Effector memory CD4-positive, alpha-beta T cell (primary cell): ENCODE measurements at places on chromosomes 3 and 15.

DNA sequence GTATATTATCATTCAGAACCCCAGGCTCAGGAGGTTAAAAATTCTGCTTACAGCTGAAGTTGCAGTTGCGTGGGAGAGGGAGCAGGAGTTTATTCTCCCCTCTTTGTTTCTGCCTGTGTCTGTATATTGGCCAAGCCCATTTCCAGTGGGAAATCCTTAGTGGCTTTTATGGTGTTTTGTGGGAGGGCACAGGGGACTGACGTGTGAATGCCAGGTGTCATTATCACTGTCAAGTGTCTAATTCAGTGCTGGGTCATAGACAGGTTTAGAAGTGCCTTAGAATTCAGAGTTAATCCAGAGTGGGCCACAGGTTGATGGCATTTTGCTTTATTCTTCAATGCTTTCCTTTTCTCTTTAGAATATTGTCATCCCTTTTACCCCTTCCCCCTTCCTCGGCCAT lies 33.4 kb downstream of the SLCO3A1 start:
- no peak for DNase-seq
- H3K27me3 ChIP-seq, result no peaks in the 10 kb centered on the region
- H3K36me3 ChIP-seq, result no peaks in the 10 kb centered on the region
- no peak overlapping the region for H3K4me3 ChIP-seq
- no peaks in the 10 kb centered on the region for H3K4me1 ChIP-seq

DNA sequence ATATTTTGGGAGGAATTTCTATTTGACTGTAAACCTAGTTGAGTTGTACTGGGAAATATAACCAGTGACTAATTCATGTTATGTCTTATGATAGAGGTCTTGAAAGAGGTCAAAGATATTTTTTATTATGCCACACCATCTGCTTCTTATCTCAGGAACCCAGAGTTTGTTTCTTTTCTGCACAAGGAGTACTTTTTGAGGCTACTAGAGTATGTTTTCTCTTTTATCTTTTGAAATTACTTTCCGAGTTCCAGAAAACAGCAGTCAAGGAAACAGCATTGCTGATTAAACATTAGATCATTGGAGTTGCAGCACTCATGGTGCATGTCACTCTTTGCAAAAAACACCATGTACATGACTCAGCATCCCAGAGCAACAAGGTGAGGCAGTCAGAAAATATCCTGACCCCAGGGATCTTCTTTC lies 645.8 kb upstream of the NR2F2 start:
- H3K27me3 ChIP-seq, result no peaks in the 10 kb centered on the region
- no peaks in the 10 kb centered on the region for H3K4me1 ChIP-seq
- no peaks in the 10 kb centered on the region for H3K36me3 ChIP-seq
- no peak overlapping the region for H3K27ac ChIP-seq

GRCh38 chr3:46661776-46662766 lies 31.4 kb downstream of the ALS2CL start:
- H3K4me1 ChIP-seq, result no peaks in the 10 kb centered on the region
- H3K27me3 ChIP-seq, result no peaks in the 10 kb centered on the region
- H3K27ac ChIP-seq, result no peak overlapping the region
- H3K36me3 ChIP-seq, result no peaks in the 10 kb centered on the region
- H3K4me3 ChIP-seq, result no peak overlapping the region
- no peak for DNase-seq

DNA sequence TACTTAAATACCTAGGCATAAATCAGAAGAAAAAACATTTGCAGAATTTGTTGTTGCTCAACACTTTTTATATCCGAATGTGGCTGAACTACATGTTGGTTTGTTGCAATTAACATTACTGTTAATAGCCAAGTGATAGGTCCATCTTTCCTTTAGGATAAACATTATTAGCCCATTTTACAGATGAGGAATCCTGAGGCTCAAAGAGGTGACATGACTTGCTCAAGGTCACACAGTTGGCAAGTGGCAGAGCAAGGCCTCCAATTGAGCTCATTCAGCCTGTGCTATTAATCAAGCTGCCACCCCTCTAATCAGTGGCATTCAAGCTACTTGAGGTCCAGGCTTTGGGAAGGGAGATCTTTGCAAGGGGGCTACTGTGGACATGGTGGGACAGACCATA lies 125.8 kb upstream of the ATP2B2 start:
- H3K27ac ChIP-seq, result no peak overlapping the region
- H3K4me3 ChIP-seq, result no peak overlapping the region
- no peaks in the 10 kb centered on the region for H3K27me3 ChIP-seq

DNA sequence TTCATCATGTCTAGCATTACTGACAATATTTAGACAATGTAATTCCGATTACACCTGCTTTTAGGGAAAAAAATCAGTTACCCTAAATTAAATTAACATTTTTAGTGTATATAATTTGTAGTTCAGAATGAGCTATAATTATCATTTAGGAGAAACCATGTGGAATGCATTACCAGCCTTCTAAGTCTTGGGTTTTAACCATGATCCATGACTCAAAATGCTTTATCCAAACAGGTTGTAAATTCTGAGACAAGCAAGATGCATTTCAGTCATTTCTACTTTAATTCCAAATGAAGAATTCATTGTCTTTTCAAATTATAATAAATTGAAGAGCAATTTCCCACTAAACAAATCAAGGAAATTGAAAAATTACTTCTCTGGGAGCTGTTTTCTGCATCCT lies 243.7 kb upstream of the LRIG1 start:
- DNase-seq, result no peak
- H3K27ac ChIP-seq, result no peak overlapping the region
- H3K4me3 ChIP-seq, result no peak overlapping the region
- no peaks in the 10 kb centered on the region for H3K36me3 ChIP-seq

DNA sequence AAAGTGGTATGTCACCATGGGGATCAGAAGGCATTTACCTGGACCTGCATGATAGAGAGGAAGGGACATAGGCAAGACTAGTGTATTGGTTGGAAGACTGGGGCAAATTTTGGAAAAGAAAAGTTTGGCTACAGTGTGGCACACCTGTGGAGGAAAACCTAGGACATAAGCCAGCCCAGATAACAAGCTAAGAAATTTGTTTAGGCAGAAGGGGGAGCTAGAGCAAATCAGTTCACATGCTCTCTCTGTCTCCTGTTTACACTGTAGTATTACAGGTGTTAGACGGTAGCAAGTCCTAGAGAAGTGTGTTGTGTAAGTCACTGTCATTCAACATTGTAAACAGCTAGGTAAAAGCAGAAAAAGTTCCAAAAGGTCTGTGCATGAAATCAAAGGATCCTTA lies 11.9 kb upstream of the ALDH1A2 start:
- DNase-seq, result no peak
- no peak overlapping the region for H3K4me3 ChIP-seq
- H3K4me1 ChIP-seq, result no peaks in the 10 kb centered on the region

GRCh38 chr15:74124759-74125158 lies 5.6 kb upstream of the ISLR2 start:
- DNase-seq, result no peak
- H3K4me3 ChIP-seq, result no peak overlapping the region
- no peak overlapping the region for H3K27ac ChIP-seq
- H3K4me1 ChIP-seq, result peaks cover 21% of the 10 kb centered on the region
- peaks cover 27% of the 10 kb centered on the region for H3K27me3 ChIP-seq
- H3K36me3 ChIP-seq, result no peaks in the 10 kb centered on the region

GRCh38 chr15:51830276-51830806 lies 888 bp downstream of the TMOD3 start:
- H3K27ac ChIP-seq, result peak overlapping the region; percentile 88
- no peak for DNase-seq
- peaks cover 18% of the 10 kb centered on the region for H3K4me1 ChIP-seq
- peak overlapping the region; percentile 86 for H3K4me3 ChIP-seq

DNA sequence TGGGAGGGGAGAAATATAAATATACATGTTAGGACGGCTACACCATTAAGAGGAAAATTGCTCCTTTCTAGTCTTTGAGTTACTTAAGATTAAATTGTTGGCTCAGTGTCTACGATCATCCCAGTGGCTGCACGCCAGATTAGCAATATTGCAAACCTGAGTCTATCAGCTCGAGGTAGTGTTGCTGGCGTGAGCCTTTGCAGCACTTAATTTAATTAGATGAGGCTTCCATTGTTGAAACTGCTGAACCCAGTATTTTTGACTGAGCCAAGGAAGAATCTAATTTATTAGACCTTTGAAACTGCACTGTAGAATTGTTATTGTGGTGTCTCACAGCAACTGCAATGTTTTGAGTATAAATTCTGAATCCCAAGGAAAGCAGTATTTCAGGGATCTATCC lies 782.4 kb upstream of the ROBO1 start:
- no peaks in the 10 kb centered on the region for H3K27me3 ChIP-seq
- H3K27ac ChIP-seq, result no peak overlapping the region
- H3K4me3 ChIP-seq, result no peak overlapping the region
- no peaks in the 10 kb centered on the region for H3K4me1 ChIP-seq

- DNase-seq, result no peak
- H3K4me3 ChIP-seq, result no peak overlapping the region
- no peak overlapping the region for H3K27ac ChIP-seq
- no peaks in the 10 kb centered on the region for H3K36me3 ChIP-seq
Observed at GRCh38 chr3:87057474-87057873, 66.5 kb upstream of the VGLL3 start.

DNA sequence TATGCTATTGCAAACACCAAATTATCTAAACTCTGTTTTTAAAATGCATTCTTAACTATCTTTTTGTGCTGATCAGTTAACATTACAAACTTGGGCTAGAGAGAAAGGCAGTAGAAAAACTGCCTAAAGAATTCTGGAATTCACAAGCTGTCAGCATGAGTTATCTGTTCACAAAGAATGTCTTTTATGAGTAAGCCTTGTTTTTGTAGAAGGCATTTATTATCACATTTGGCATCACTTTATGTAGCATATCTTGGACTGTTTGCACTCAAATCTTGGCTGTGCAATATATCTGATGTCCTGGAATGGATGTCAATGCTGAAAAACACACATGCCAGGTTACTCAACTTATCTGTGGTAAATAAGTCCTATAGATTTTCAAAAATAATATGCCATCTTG lies 15.5 kb upstream of the BCHE start:
- no peak overlapping the region for H3K4me3 ChIP-seq
- H3K4me1 ChIP-seq, result no peaks in the 10 kb centered on the region
- no peak overlapping the region for H3K27ac ChIP-seq
- H3K27me3 ChIP-seq, result no peaks in the 10 kb centered on the region

- H3K36me3 ChIP-seq, result no peaks in the 10 kb centered on the region
- no peaks in the 10 kb centered on the region for H3K4me1 ChIP-seq
- H3K27ac ChIP-seq, result no peak overlapping the region
- no peak overlapping the region for H3K4me3 ChIP-seq
Observed at GRCh38 chr3:128468791-128469527, 2.3 kb upstream of the DNAJB8 start.

GRCh38 chr3:9068051-9068450 lies 104.8 kb upstream of the RAD18 start:
- no peak for DNase-seq
- no peak overlapping the region for H3K4me3 ChIP-seq
- no peaks in the 10 kb centered on the region for H3K27me3 ChIP-seq
- no peaks in the 10 kb centered on the region for H3K36me3 ChIP-seq
- no peak overlapping the region for H3K27ac ChIP-seq

GRCh38 chr3:123447749-123448517 lies 957 bp downstream of the ADCY5 start:
- H3K36me3 ChIP-seq, result no peaks in the 10 kb centered on the region
- DNase-seq, result no peak
- H3K27me3 ChIP-seq, result peaks cover 48% of the 10 kb centered on the region
- no peaks in the 10 kb centered on the region for H3K4me1 ChIP-seq
- H3K4me3 ChIP-seq, result peak overlapping the region; percentile 60

DNA sequence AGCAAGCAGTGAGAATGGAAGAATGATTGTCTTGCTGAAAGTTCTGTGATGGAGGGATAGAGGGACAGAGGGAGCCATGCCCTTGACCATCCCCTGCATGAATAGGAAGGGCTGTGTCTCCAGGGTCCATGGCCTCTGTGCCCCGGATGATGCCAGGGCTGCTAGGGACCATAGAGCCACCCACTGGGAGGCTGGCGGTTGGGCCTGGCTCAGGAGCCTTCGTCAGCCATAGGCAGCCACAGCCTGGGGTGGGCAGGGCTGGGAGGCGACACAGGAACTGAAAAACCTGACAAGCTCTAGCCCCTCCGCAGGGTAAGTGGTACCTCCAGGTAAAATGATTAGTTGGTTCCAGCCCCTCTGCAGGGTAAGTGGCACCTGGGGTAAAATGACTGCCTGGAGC lies 19.1 kb upstream of the LAMP3 start:
- H3K4me1 ChIP-seq, result no peaks in the 10 kb centered on the region
- peaks cover 6% of the 10 kb centered on the region for H3K27me3 ChIP-seq
- no peak overlapping the region for H3K4me3 ChIP-seq
- DNase-seq, result no peak
- no peaks in the 10 kb centered on the region for H3K36me3 ChIP-seq

DNA sequence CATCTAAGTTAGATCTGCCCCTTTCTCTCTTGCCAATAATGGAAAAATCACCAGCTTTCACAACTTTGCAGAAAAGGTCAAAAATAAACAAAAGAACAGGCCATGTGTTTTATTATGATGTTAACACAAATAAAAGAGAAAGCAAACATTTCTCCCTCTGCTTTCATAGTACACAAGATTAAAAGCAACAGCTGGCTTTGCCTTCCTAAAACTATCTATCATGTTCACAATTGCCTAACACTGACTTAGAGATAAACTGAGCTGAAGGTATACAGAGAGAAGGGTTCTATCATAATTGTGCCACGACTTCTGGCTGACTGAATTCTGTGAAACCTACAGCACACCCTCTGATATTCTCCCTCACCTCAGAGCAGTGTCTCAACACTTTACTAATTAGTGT lies 29.4 kb downstream of the AADAC start:
- no peak overlapping the region for H3K27ac ChIP-seq
- DNase-seq, result no peak
- no peaks in the 10 kb centered on the region for H3K27me3 ChIP-seq
- no peak overlapping the region for H3K4me3 ChIP-seq
- no peaks in the 10 kb centered on the region for H3K4me1 ChIP-seq
- no peaks in the 10 kb centered on the region for H3K36me3 ChIP-seq

GRCh38 chr3:182465301-182466185 lies 327.8 kb upstream of the ATP11B start:
- H3K27me3 ChIP-seq, result no peaks in the 10 kb centered on the region
- H3K27ac ChIP-seq, result no peak overlapping the region
- H3K36me3 ChIP-seq, result no peaks in the 10 kb centered on the region
- no peak overlapping the region for H3K4me3 ChIP-seq

DNA sequence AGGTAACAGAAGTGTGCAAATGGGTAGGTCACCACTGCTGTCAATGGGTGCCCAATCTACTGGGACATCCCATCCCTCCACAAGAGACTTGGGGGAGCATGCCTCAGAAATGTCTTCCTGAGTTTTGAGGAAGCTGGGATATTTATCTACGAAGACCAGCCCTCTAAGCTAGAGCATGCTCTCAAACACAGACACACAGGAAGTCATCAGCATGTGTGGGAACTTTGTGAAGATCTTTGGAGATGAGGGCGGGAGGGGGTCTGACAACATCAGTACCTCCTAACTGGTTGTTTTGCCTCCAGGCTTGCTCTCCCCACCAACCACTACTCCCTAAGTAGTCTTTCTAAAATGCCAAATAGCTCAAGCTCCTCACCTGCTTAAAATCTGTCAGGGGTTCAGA lies 3.5 kb upstream of the MEF2A start:
- H3K36me3 ChIP-seq, result no peaks in the 10 kb centered on the region
- no peak for DNase-seq
- no peak overlapping the region for H3K27ac ChIP-seq
- no peaks in the 10 kb centered on the region for H3K27me3 ChIP-seq
- peaks cover 4% of the 10 kb centered on the region for H3K4me1 ChIP-seq
